ENCODE measurements at places on chromosomes 16 and 17.
A peak's percentile ranks its signal among the peaks of the same experiment; 100 is the strongest.

- H3K4me3 ChIP-seq, result no peak overlapping the region
- no peaks in the 10 kb centered on the region for H3K36me3 ChIP-seq
- no peaks in the 10 kb centered on the region for H3K4me1 ChIP-seq
- no peak for DNase-seq
Observed at GRCh38 chr17:70544317-70544716, 375.0 kb downstream of the KCNJ2 start.

- no peaks in the 10 kb centered on the region for H3K36me3 ChIP-seq
- H3K27me3 ChIP-seq, result peaks cover 7% of the 10 kb centered on the region
- no peak for DNase-seq
Observed at GRCh38 chr17:6340708-6341107, 94.2 kb downstream of the AIPL1 start.

- no peaks in the 10 kb centered on the region for H3K4me1 ChIP-seq
- peaks cover 2% of the 10 kb centered on the region for H3K36me3 ChIP-seq
- DNase-seq, result no peak
- H3K4me3 ChIP-seq, result no peak overlapping the region
Observed at GRCh38 chr17:229709-230394, 48.4 kb upstream of the DOC2B start.

DNA sequence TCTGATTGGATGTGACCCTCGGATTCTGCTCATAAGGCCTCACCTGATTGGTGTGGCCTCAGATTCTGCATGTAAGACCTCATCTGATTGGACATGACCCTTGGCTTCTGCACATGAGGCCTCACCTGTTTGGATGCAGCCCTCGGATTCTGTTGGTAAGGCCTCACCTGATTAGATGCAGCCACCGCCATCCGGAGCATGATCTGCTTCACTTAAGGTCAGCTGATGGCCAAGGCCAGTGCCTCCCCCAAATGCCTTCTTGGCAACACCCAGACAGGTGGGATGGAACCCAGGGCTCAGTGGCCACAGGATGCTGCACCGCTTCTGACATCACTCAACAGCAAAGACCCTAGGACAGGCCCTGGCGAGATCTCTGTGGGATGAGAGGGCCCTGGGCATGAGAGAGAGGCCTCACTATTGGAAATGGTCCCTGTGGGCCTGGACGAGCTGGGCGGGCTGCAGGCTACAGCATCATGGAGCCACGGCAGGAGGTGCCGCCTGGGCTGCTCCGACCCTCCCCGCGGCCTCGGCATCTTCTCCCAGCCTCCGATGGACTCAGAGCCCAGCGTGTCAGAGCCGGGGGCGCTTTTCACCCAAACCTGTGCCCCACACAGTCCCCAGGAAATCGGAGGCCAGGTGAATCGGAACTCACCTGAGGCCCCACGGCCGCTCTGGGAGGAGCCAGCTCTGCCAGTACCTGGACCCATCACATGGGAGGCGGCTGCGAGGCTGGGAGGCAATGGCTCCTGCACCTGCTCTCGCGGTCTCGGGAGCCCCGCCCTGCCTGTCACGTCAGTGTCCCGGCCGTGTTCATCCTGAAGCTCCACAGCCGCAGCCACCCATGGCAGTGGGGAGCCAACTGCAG lies 60.9 kb upstream of the ZNF469 start:
- no peak overlapping the region for H3K27ac ChIP-seq
- H3K4me1 ChIP-seq, result no peaks in the 10 kb centered on the region
- no peaks in the 10 kb centered on the region for H3K36me3 ChIP-seq
- peaks cover 6% of the 10 kb centered on the region for H3K27me3 ChIP-seq

- H3K27me3 ChIP-seq, result no peaks in the 10 kb centered on the region
- H3K4me1 ChIP-seq, result peaks cover 3% of the 10 kb centered on the region
- H3K27ac ChIP-seq, result no peak overlapping the region
Observed at GRCh38 chr16:11131706-11132105, 124.3 kb downstream of the SOCS1 start.

DNA sequence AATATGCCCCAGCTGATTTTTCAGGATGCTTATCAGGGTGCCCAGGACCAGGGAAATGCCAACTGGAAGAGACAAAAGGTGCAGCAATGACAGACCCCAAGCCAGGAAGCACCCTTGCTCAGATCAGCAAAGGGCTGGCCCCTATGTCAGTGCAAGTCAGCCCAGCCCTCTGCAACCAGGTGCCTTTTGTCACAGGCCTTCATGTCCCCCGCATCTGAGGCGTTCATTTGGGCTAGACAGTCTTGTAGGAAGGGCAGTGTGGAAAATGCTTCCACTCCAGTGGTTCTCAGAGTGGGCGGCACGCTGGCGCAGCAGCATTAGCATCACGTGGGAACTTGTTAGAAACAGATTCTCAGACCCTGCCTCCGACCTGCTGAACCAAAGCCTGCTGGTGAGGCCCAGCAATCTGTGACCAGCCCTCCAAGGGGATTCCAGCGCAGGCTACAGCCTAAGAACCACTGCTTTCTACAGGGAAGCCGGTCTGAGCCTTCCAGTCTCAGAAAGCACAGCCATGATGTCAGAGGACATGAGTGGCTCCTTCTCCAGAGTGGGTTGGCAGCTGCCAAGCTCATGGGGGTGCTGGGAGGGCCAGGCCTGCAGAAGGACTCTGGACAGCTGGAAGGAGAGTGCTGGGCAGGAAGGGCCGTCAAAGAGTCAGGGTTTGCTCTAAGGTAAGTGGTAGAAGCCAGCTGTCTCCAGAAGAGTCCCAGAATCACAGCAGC lies 13.1 kb downstream of the SLC47A2 start:
- no peak for DNase-seq
- no peak overlapping the region for H3K4me3 ChIP-seq
- H3K36me3 ChIP-seq, result no peaks in the 10 kb centered on the region
- H3K27me3 ChIP-seq, result no peaks in the 10 kb centered on the region
- peak overlapping the region; percentile 15 for H3K27ac ChIP-seq

GRCh38 chr17:70207184-70207583 lies 37.9 kb downstream of the KCNJ2 start:
- no peak overlapping the region for H3K27ac ChIP-seq
- no peak overlapping the region for H3K4me3 ChIP-seq
- no peak for DNase-seq
- H3K27me3 ChIP-seq, result no peaks in the 10 kb centered on the region

- H3K36me3 ChIP-seq, result peaks cover 1% of the 10 kb centered on the region
- H3K4me1 ChIP-seq, result peaks cover 8% of the 10 kb centered on the region
- H3K4me3 ChIP-seq, result no peak overlapping the region
- H3K27me3 ChIP-seq, result no peaks in the 10 kb centered on the region
- H3K27ac ChIP-seq, result no peak overlapping the region
- DNase-seq, result no peak
Observed at GRCh38 chr17:68428498-68429172, 28.7 kb downstream of the WIPI1 start.

- H3K4me3 ChIP-seq, result peak overlapping the region; percentile 5
- H3K27ac ChIP-seq, result peak overlapping the region; percentile 84
- peaks cover 22% of the 10 kb centered on the region for H3K36me3 ChIP-seq
- H3K4me1 ChIP-seq, result peaks cover 11% of the 10 kb centered on the region
- no peak for DNase-seq
Observed at GRCh38 chr17:35022536-35023063, 40.9 kb downstream of the RFFL start.

GRCh38 chr16:30896261-30896888 lies at the start of gene CTF1:
TSS of gene CTF1 (plus strand) at chr16:30896614. CDS start at chr16:30896644, 30 bp downstream.
- peak within 1 kb of the TSS; percentile 83 for H3K27ac ChIP-seq
- H3K36me3 ChIP-seq, result peaks cover 2% of the 10 kb centered on the region
- peak within 1 kb of the TSS; percentile 85 for H3K4me3 ChIP-seq
- H3K4me1 ChIP-seq, result peaks cover 41% of the 10 kb centered on the region
- H3K27me3 ChIP-seq, result no peaks in the 10 kb centered on the region

- no peak overlapping the region for H3K27ac ChIP-seq
- H3K4me3 ChIP-seq, result no peak overlapping the region
- peaks cover 19% of the 10 kb centered on the region for H3K4me1 ChIP-seq
- no peak for DNase-seq
- H3K27me3 ChIP-seq, result no peaks in the 10 kb centered on the region
Observed at GRCh38 chr16:67052399-67052798, 23.4 kb downstream of the CBFB start.

- H3K27ac ChIP-seq, result no peak overlapping the region
- no peaks in the 10 kb centered on the region for H3K4me1 ChIP-seq
- no peak overlapping the region for H3K4me3 ChIP-seq
- H3K27me3 ChIP-seq, result peaks cover 17% of the 10 kb centered on the region
- no peak for DNase-seq
Observed at GRCh38 chr16:50889746-50890145, 147.9 kb downstream of the CYLD start.

- no peaks in the 10 kb centered on the region for H3K36me3 ChIP-seq
- no peak overlapping the region for H3K4me3 ChIP-seq
- H3K27me3 ChIP-seq, result peaks cover 9% of the 10 kb centered on the region
- no peaks in the 10 kb centered on the region for H3K4me1 ChIP-seq
- DNase-seq, result no peak
Observed at GRCh38 chr16:86414991-86415740, 95.2 kb upstream of the FOXF1 start.

DNA sequence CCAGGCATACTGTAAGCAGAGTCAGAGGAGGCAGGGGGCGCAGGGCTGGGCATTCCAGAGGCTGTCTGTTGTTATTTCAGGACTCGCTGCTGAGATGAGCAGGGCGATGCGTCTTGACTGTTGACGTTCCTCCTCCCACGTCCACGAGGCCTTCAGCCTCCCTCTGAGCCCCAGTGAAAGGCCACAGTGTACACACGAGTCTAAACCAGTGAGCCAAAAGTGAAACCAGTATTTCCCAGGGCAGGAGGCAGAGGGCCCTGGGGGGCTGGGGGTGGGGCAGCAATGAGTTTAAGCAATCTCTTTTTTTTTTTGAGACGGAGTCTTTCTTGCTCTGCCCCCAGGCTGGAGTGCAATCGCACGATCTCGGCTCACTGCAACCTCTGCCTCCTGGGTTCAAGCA lies 21.5 kb downstream of the SMTNL2 start:
- peaks cover 5% of the 10 kb centered on the region for H3K4me1 ChIP-seq
- no peaks in the 10 kb centered on the region for H3K36me3 ChIP-seq
- no peak overlapping the region for H3K4me3 ChIP-seq
- DNase-seq, result no peak

DNA sequence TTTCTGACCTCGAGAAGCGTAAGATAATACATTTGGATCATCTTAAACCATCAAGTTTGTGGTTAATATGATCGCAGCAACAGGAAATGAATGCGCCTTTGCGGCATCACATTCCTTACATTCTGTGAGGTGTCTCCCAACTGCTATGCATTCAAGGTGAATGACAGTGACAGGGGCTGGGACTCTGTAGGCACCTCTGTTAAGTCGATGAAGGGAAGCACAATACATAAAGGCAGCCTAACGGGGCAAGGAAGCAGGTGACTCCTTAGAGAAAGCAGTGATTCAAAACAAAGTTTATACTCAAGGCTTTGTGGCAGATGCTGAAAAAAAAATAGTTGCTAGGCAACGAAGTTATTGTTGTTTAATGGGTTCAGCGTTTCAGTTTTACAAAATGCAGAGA lies 21.6 kb upstream of the EVPL start:
- DNase-seq, result no peak
- no peak overlapping the region for H3K4me3 ChIP-seq
- H3K36me3 ChIP-seq, result peaks cover 35% of the 10 kb centered on the region
- H3K27ac ChIP-seq, result peak overlapping the region; percentile 6
- H3K27me3 ChIP-seq, result no peaks in the 10 kb centered on the region
- peaks cover 8% of the 10 kb centered on the region for H3K4me1 ChIP-seq

- no peaks in the 10 kb centered on the region for H3K27me3 ChIP-seq
- no peak overlapping the region for H3K27ac ChIP-seq
- no peak overlapping the region for H3K4me3 ChIP-seq
- H3K4me1 ChIP-seq, result peaks cover 2% of the 10 kb centered on the region
- H3K36me3 ChIP-seq, result peaks cover 14% of the 10 kb centered on the region
Observed at GRCh38 chr16:8696880-8697279, 22.5 kb downstream of the ABAT start.

- no peak overlapping the region for H3K27ac ChIP-seq
- no peaks in the 10 kb centered on the region for H3K36me3 ChIP-seq
- no peaks in the 10 kb centered on the region for H3K4me1 ChIP-seq
Observed at GRCh38 chr17:67022451-67022810, 21.9 kb upstream of the CACNG1 start.

GRCh38 chr16:57981636-57982035 lies 10.7 kb upstream of the CNGB1 start:
- no peaks in the 10 kb centered on the region for H3K36me3 ChIP-seq
- no peak overlapping the region for H3K27ac ChIP-seq
- peaks cover 10% of the 10 kb centered on the region for H3K27me3 ChIP-seq
- no peak overlapping the region for H3K4me3 ChIP-seq
- DNase-seq, result no peak

DNA sequence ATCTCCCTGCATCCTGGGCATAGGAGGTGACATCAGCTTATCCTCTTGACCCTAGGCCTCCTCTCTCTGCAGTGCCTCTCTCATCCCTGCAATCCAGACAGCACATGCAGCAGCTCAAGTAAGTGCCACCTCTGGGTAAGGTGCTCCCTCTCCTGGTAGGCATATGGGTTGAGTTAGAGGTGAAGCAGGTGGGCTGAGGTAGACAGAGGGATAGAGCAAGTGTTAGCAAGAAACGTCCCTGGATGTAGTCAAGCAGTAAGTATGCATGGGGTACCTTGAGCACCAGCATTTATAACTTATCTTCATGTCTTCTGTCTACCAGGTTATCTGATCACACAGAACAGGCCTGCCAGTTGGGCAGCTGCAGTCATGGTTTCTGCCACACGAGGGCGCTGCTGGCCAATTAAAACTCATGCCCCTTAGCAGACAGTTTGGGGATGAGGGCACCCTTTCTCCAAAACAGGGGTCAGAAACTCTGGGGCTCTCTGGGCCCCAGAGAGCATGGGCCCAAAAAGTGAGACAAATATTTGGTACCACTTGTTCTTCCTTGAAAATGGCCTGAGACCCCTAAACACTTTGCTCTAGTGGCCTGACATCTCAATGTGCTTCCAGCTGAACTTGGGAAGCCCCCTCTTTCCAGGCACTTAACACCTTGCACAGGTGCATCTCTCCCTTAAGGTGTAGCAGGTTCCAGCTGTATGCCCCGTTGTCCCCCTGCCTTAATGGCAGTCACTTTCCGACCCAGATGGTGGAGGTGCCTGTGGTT lies 59.8 kb downstream of the NEUROD2 start:
- no peaks in the 10 kb centered on the region for H3K27me3 ChIP-seq
- no peak overlapping the region for H3K4me3 ChIP-seq
- H3K27ac ChIP-seq, result no peak overlapping the region
- peaks cover 18% of the 10 kb centered on the region for H3K36me3 ChIP-seq
- H3K4me1 ChIP-seq, result peaks cover 21% of the 10 kb centered on the region

- peaks cover 2% of the 10 kb centered on the region for H3K36me3 ChIP-seq
- DNase-seq, result peak; percentile 51
- peaks cover 2% of the 10 kb centered on the region for H3K4me1 ChIP-seq
- H3K4me3 ChIP-seq, result peak within 1 kb of the TSS; percentile 75
- peaks cover 13% of the 10 kb centered on the region for H3K27me3 ChIP-seq
Observed at GRCh38 chr17:76585649-76586593, at the start of gene ST6GALNAC2. TSS of gene ST6GALNAC2 (minus strand) at chr17:76585860. CDS start at chr17:76585808, 52 bp downstream.

GRCh38 chr16:1525871-1526607 lies 7.4 kb upstream of the TMEM204 start:
- H3K27me3 ChIP-seq, result peaks cover 2% of the 10 kb centered on the region
- no peaks in the 10 kb centered on the region for H3K36me3 ChIP-seq
- no peak for DNase-seq
- H3K27ac ChIP-seq, result no peak overlapping the region
- H3K4me3 ChIP-seq, result no peak overlapping the region
- no peaks in the 10 kb centered on the region for H3K4me1 ChIP-seq
